ENCODE measurements at places on chromosomes 3 and 15. TPM values are rescaled to one million over a fixed set of nuclear protein-coding genes. Genes with fewer than 3 reads are reported as not detected.
A peak's percentile ranks its signal among the peaks of the same experiment; 100 is the strongest.

Gene HSPBAP1
- 15.2 TPM for total RNA-seq

Gene ATXN7
- 29.2 TPM for total RNA-seq

DNA sequence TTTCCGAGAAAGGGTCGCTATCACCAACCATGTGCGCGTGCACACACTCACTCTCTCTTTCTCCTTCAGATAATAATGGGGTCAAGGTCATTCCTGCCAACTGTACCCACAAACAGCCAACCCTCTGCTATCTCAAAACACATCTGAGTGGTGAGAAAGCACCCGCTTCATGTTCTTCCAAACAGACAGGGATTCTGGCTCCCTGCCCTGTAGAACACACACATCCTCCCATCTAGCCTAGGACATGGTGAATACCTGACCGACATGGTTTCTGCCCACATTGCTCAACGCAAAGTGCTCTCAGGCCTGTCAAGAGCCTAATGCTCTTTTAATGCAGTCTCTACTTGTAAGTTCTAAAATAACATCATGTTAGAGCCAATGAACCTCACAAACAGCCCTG lies 302.2 kb downstream of the FOXP1 start:
- DNase-seq, result no peak

Gene ZPLD1
- total RNA-seq, result 0.22 TPM

- DNase-seq, result no peak
These were observed 388.6 kb upstream of the DPH6 start for GRCh38 chr15:35934383-35935049.

DNA sequence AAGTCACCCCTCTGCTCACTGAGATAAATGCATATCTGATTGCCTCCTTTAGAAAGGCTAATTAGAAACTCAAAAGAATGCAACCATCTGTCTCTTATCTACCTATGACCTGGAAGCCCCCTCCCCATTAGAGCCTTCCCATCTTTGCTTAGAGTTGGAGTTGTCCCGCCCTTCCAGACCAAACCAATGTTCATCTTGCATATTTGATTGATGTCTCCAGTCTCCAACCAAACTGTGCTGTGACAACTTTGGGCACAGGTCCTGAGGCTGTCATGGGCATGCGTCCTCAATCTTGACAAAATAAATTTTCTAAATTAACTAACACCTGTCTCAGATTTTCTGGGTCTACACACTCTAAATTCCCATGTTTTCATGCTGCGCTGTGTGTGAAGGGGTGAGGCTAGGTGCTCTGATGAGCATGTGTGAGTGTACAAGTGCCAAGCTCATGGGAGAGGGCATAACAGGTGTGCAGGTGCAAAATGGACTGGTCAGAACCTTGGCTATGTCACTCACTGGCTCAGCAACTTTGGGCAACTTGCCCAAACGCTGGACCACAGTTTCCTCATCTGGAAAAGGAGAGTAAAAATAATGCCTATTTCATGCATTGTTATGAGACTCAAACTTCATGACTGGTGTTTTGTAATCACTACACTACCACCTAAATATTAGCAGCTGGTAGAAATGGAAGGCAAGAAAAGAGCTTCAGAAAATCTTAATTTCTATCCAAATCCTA lies 7.2 kb downstream of the DAPK2 start:
- no peak for DNase-seq

DNA sequence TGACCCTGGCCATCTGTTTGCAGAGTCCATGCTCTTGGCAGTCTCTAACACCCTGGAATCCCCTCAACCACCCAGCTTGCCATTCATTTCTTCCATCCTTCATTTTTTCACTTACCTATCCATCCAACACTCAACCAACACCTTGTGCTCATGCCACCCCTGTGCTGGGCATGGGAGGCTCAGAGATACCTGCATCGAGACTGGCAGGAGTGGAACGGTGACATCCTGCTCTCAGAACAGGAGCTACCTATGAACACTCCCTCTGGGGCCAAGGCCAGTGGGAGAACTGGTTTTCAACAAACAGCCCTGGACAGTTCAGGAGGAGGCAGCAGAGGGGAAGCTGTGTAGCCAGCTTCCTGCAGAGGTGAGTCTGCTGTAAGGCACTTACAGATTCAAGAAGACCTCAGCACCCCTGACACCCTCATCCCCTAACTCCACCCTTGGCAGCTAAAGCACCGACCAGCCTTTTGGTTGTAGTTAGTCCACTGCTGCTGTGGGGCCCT lies 19.5 kb upstream of the ATP2B2 start:
- no peak for DNase-seq

DNA sequence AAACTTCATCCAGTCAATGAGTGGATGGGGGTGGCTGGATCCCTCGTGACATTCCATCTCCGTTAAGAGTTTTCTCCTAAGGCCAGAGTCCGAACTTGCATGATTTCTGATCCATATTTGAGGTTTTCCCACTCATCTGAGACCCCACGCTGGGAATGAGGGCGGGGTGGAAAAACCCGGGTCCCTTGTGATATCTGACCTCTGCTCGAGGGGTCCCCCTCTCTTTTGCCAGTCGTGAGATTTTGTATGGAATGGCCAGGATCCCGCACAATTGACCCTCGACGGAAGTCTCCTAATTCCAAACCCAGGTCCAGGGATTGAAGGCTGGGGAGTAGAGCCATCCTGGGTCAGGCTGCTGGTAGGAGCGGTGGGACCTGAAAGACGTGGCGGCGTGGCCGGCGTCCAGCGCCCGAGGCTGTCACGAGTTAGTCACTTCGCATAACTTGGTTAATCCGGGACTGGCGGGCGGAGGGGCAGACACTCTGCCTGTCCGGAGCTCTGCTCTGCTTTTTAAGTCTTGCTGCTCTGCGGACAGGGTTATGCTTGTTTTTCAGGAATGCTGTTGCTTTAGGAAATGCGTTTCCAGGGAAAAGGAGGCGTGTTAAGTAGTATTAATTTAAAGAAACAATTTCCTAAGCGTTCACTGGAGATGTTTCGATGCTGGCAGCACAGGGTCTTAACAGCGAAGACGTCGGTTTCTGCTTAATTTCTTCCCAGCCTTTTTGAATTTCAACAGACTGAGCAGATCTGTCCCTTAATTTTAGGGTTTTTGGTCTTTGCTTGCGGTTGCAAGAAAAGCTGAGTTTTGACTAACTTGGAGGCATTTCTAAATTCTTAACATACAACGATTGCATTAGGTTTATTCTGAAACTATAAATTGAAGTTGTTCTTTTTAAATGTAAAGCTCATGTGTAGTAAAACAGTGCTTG lies 69.7 kb upstream of the LRRFIP2 start:
- DNase-seq, result peak; percentile 83

DNA sequence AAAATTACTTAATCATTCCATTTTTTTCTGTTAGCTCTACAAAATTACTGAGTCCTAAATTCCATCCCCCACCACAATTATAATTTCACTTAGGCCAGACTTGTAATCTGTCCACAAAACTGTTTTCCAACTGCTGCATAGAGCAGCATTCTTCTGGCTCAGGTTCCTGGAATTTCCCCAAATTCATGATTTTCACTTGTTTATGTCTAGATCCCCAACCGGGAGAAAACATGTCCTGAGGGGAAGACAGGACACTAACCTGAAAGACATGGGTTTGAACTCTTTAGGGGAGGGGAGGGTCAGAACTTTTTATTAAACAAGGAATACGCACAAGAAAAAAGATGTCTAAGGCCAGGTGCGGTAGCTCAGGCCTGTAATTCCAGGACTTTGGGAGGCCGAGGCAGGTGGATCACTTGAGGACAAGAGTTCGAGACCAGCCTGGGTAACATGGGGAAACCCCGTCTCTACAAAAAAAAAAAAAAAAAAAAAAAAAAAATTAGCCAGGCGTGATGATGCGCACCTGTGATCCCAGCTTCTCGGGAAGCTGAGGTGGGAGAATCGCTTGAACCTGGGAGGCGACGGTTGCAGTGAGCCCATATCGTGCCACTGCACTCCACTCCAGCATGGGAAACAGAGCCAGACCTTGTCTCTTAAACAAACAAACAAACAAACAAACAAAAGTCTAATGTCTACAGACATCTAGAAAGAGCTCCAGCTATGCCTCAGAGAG lies 1.5 kb downstream of the ETFA start:
- peak; percentile 27 for DNase-seq

DNA sequence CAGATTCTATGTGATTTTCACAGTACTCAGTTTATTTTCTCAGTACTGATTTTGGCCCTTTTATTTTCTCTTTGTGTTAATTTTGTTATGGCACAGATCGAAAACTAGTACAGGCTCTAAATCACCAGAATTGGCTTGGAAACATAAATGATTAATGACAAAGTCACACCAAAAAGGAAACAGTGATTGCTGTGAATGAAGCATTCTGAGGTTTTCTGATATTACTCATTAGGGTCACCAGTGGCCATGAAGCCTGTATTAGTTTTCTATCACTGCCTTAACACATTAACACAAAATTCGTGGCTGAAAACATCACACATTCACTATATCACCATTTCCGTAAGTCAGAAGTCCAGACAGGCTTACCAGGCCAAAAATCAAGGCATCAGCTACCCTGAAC lies 343.0 kb upstream of the THRB start:
- DNase-seq, result no peak

GRCh38 chr3:151197981-151198767 lies 4.8 kb downstream of the GPR171 start:
- DNase-seq, result no peak

Gene SCAANT1
- total RNA-seq, result not detected

Gene RLBP1
- total RNA-seq, result not detected

DNA sequence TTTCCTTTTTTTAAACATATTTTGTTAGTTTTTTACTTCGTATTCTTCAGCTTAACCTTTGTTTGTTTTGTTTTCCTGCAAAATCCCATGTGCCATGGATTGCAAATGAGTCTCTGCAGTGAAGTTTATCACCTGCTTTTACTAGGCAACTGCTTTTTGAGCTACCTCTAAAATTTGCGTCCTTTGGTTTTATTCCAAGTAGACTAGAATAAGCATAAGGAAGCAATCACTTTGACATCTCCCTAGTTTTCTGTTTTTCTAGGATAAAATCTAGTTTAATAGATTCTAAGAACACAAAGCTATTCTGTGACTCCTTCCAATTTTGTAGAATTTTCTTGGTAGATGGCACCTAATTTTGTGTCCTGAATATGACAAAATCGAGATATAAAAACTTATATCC lies 1059.2 kb downstream of the OTOL1 start:
- no peak for DNase-seq

GRCh38 chr3:32392536-32393302 lies 1.1 kb downstream of the CMTM7 start:
- peak; percentile 30 for DNase-seq

Gene PP2D1
- total RNA-seq, result not detected

DNA sequence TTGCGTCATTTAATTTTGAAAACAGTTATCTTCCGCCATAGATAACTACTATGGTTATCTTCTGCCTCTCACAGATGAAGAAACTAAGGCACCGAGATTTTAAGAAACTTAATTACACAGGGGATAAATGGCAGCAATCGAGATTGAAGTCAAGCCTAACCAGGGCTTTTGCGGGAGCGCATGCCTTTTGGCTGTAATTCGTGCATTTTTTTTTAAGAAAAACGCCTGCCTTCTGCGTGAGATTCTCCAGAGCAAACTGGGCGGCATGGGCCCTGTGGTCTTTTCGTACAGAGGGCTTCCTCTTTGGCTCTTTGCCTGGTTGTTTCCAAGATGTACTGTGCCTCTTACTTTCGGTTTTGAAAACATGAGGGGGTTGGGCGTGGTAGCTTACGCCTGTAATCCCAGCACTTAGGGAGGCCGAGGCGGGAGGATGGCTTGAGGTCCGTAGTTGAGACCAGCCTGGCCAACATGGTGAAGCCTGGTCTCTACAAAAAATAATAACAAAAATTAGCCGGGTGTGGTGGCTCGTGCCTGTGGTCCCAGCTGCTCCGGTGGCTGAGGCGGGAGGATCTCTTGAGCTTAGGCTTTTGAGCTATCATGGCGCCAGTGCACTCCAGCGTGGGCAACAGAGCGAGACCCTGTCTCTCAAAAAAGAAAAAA lies 1.2 kb downstream of the B2M start:
- peak; percentile 84 for DNase-seq

DNA sequence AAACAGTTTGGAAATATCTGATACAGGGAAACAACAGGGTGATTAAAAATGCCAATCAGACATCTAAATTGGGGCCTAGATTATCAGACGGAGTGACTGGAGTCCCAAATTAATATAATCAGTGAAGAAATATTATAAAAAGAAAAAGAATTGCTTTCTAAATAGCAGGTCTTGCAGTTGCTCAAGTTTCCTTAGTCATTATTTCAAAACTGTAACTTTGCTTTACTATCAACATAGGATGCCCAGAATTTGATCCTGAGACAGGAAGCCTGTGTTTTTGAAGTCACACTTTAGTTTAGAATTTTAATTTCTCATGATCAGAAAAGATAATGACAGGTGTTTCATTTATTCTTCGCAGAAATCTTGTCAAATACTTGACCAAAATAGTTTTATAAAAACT lies 105.9 kb downstream of the IL1RAP start:
- no peak for DNase-seq

- DNase-seq, result no peak
These were observed 85.7 kb upstream of the WNT5A start for GRCh38 chr3:55572816-55573215.

Gene DPPA2
- total RNA-seq, result not detected

DNA sequence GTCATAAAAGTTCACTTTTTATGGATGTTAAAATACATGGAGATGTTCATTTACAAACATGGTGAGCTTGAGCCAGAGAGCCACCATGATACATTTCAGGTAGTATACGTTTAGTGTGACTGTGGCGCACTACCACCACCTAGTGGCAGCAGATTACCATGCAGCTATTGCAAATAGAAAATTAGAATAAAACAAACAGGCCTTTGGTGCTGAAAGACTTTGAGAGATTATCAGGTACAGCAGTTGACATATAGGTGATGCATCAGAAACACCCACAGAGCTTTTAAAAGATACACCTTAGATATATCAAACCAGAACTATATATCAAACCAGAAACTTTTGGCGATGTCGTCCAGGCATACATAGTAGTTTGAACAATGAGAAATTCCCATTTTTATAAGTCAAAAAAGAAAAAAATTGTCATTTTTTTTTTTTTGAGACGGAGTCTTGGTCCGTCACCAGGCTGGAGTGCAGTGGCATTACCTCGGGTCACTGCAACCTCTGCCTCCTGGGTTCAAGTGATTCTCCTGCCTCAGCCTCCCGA lies 42.0 kb upstream of the ICE2 start:
- peak; percentile 75 for DNase-seq

Gene EHD4
- total RNA-seq, result 27.1 TPM
